Kidney (tissue), 22 donors: ENCODE measurements at places on chromosomes 7 and 10.

- H3K27me3 ChIP-seq = peaks cover 2% of the 10 kb centered on the region
- peaks cover 4% of the 10 kb centered on the region for H3K4me1 ChIP-seq
- H3K36me3 ChIP-seq = no peaks in the 10 kb centered on the region
- no peak overlapping the region for H3K27ac ChIP-seq
- no peak for DNase-seq
- no peak overlapping the region for H3K4me3 ChIP-seq
Measured at GRCh38 chr10:58952162-58952601, 224.3 kb upstream of the PHYHIPL start.

DNA sequence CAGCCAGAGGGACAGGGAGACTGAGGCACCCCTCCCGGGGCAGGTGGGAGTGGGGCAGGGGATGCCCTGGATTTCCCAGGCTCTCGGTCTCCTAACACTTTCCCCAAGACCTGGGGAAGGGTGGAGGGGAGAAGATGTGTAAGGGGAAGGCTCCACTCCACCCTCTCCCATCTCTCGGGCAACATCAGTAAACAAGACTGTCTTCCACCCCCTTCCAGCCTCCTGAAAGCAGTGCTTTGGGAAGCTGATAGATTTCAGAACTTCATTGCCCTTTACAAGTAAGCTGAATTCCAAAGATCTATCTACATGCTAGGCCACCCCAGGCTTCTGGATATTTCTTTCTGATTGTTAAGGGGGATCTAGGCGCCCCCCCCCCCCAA lies 3.7 kb downstream of the FLNC start:
- H3K27ac ChIP-seq = no peak overlapping the region
- DNase-seq = no peak
- H3K4me3 ChIP-seq = no peak overlapping the region
- H3K36me3 ChIP-seq = no peaks in the 10 kb centered on the region
- H3K4me1 ChIP-seq = no peaks in the 10 kb centered on the region

DNA sequence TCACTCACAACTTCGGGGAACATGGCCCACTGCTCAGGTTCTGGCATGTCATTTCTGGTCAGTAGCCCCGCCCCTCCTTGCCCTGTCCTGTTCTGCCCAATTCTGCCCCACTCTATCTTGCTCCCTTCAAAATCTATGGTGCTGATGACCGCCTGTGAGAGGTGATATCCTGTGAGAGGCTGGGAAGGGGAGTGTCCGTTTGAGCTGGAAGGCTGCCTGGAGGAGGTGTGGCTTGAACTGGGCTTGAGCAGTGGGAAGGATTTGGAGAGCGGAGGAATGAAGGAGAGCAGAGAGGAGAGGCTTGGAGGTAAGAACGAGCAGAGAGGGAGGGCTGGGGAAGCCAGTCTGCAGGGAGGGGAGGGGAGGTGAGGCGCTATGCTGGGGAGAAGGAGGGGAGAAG lies 145.3 kb downstream of the RPS24 start:
- H3K4me1 ChIP-seq = no peaks in the 10 kb centered on the region
- H3K27ac ChIP-seq = no peak overlapping the region
- DNase-seq = no peak
- H3K27me3 ChIP-seq = no peaks in the 10 kb centered on the region
- no peak overlapping the region for H3K4me3 ChIP-seq

DNA sequence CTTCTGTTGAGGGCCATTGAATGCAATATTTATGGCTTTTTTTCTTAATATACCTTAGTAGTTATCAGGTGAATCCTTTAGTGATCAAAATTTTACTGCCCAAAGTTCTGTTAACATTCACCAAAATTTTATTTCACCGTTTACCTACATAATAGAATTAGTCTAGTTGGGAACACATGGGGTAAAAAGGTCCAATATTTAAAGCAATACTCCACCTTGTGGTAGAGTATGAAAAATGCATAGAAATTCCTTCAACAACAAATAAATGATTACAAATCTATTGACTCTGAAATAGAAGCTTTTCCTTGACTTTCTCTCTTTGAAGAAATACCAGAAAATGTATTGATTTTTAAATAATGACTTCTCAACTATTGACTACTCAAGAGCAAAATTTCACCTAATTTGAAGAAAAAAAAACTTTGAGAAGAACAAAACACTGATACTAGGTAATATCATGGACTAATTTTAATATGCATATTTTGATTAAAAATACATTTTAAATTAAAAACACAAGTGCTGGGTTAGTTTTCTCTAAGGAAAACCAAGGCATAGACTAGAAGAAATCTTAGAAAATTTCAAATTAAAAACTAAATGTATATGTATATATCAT lies 43.3 kb downstream of the POLR1F start:
- peak; percentile 41 for DNase-seq
- H3K4me1 ChIP-seq = no peaks in the 10 kb centered on the region
- no peak overlapping the region for H3K27ac ChIP-seq
- H3K4me3 ChIP-seq = no peak overlapping the region
- H3K36me3 ChIP-seq = no peaks in the 10 kb centered on the region
- no peaks in the 10 kb centered on the region for H3K27me3 ChIP-seq

- H3K4me1 ChIP-seq = peaks cover under 1% of the 10 kb centered on the region
- H3K36me3 ChIP-seq = no peaks in the 10 kb centered on the region
- no peaks in the 10 kb centered on the region for H3K27me3 ChIP-seq
- DNase-seq = no peak
- H3K4me3 ChIP-seq = no peak overlapping the region
Measured at GRCh38 chr7:26160896-26161295, 8.9 kb downstream of the NFE2L3 start.

DNA sequence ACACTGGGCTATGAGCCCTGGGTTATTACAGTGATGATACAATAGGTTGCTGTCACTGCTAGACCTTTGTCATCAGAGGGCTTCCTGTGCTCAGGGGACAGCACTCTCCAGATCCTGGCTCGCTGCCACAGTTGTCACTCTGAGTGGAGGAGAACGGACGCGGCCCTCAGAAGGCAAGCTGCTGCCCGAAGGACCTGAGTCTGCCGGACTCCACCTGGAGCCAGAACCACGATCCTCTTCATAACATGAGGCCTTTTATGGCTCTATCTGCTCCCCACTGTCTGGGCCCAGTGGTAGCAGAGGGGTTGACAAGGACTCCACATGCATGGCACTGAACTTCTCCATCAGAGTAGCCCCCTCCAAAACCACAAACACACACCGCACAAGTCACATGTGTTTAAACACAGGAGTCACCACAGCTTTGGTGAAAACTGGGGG lies 94.7 kb upstream of the EFCAB10 start:
- DNase-seq = no peak
- H3K36me3 ChIP-seq = no peaks in the 10 kb centered on the region
- peak overlapping the region; percentile 35 for H3K27ac ChIP-seq
- peaks cover 47% of the 10 kb centered on the region for H3K4me1 ChIP-seq
- no peaks in the 10 kb centered on the region for H3K27me3 ChIP-seq

- H3K27ac ChIP-seq = peak overlapping the region; percentile 71
- H3K36me3 ChIP-seq = no peaks in the 10 kb centered on the region
- H3K4me3 ChIP-seq = peak overlapping the region; percentile 35
- no peaks in the 10 kb centered on the region for H3K27me3 ChIP-seq
Measured at GRCh38 chr7:7201578-7202374, 19.4 kb downstream of the C1GALT1 start.

GRCh38 chr7:105802604-105803428 lies 73.6 kb downstream of the ATXN7L1 start:
- no peaks in the 10 kb centered on the region for H3K27me3 ChIP-seq
- H3K27ac ChIP-seq = no peak overlapping the region
- H3K4me1 ChIP-seq = no peaks in the 10 kb centered on the region
- no peak for DNase-seq
- no peaks in the 10 kb centered on the region for H3K36me3 ChIP-seq

DNA sequence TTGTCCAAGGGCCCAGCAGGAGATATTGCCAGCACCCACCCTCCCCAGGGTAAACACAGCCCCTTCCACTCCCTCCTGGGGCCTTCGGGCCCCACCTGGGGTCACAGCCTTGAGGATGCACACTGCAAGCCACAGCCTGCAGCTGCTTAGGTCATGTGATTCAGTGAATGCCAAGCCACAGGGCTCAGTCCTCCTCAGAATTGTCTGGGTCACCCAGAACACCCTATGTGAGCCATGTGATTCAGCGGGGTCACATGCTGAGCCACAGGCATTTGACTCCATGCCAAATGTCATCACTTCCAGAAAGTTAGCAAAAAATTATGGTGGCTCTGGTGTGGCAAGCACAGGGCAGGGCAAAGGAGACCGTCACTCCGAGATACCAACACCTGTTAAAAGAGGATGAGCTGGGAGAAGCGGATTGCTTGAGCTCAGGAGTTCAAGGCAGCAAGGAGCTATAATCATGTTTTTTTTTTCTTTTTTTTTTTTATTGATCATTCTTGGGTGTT lies 17.2 kb upstream of the PSAP start:
- no peak overlapping the region for H3K27ac ChIP-seq
- no peak for DNase-seq
- H3K36me3 ChIP-seq = no peaks in the 10 kb centered on the region
- no peaks in the 10 kb centered on the region for H3K27me3 ChIP-seq

GRCh38 chr7:103097041-103097440 lies 22.1 kb downstream of the ARMC10 start:
- no peaks in the 10 kb centered on the region for H3K27me3 ChIP-seq
- no peak for DNase-seq
- no peak overlapping the region for H3K4me3 ChIP-seq
- H3K36me3 ChIP-seq = peaks cover 2% of the 10 kb centered on the region
- no peaks in the 10 kb centered on the region for H3K4me1 ChIP-seq
- H3K27ac ChIP-seq = no peak overlapping the region

- no peaks in the 10 kb centered on the region for H3K4me1 ChIP-seq
- H3K27me3 ChIP-seq = no peaks in the 10 kb centered on the region
- DNase-seq = peak; percentile 20
Measured at GRCh38 chr10:113320987-113321386, 231.9 kb upstream of the HABP2 start.
